ENCODE measurements at places on chromosomes 4 and X.

DNA sequence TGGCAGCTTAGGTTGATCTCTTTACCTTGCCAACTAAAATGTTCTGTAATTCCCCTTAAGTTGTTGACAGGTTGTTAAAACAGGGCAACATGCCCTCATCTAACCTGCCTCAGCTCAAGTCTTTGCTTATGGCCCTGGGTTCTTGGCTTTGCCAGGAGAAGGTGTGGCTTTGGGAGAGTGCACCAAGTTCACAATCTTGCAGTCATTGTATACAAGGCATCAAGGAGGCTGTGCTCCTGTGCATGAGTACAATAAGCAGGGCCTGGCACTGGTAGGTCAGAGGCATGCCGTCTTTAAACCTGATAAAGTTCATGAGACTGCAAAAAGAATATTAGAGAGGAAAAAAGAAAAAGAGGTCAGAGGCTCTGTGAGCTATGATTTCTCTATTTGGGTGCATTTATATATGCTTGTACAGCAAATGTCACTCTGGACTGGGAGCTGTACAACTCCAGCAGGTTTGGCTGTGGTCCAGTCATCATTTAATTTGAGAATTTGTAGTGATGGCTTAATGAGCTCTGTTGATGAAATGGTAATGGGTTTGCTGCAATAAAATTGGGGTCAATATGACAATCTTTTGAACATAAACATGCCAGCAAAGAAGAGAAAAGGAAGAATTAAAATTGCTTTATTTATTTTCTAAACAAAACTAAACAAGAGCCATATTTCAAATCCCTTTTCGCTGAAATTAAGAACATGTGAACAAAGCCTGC lies 30.3 kb downstream of the AREG start:
- H3K27ac ChIP-seq: peak overlapping the region; percentile 55
- DNase-seq: no peak
- no peak overlapping the region for H3K4me3 ChIP-seq

DNA sequence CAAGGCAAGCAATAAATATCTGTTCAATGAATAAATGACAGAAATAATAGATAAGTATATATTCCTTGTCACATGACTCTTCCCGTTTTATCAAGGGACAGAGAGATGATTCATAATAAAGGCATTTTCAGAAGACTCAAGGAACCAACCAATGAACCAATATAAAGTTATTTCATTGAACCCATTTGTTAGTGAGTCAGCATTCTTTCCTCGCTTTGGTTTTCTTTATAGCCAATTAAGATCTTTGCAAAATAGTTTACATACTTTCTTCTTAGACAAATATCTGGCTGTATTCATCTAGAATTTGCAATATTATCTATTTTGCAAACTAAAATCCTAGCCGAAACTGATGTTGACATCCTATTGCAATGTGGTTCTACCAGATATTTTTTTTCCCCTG lies 269.4 kb downstream of the IL15 start:
- H3K27me3 ChIP-seq: no peaks in the 10 kb centered on the region
- no peak for DNase-seq
- no peak overlapping the region for H3K4me3 ChIP-seq
- no peaks in the 10 kb centered on the region for H3K36me3 ChIP-seq
- H3K4me1 ChIP-seq: no peaks in the 10 kb centered on the region
- H3K27ac ChIP-seq: no peak overlapping the region

GRCh38 chrX:104806346-104806745 lies 240.3 kb downstream of the IL1RAPL2 start:
- H3K4me3 ChIP-seq: no peak overlapping the region
- no peaks in the 10 kb centered on the region for H3K36me3 ChIP-seq
- no peaks in the 10 kb centered on the region for H3K27me3 ChIP-seq
- no peaks in the 10 kb centered on the region for H3K4me1 ChIP-seq

- DNase-seq: no peak
- peak overlapping the region; percentile 86 for H3K27ac ChIP-seq
- no peaks in the 10 kb centered on the region for H3K27me3 ChIP-seq
- H3K4me3 ChIP-seq: no peak overlapping the region
- peaks cover 42% of the 10 kb centered on the region for H3K4me1 ChIP-seq
These were observed 48.5 kb upstream of the PRSS48 start for GRCh38 chr4:151228189-151229119.

DNA sequence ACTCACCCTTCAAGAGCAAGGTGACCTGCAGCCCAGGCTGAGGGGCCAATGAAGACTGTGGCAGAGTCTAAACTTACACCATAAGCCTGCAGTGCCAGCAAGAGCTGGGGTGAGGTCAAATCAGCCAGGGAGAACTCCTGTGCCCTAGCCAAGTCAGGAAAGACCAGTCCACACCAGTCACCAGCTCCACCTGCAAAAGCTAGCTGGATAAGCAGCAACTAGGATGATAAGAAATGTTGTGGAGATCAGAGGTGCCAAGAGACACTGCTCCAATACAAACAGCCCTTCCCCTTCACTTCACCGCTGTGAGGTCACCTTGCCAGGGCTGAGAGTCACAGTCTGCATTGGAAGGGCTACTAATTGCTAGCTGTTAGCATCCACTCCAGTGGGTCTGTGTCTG lies 31.3 kb downstream of the NIPAL1 start:
- H3K27me3 ChIP-seq: no peaks in the 10 kb centered on the region
- H3K4me1 ChIP-seq: no peaks in the 10 kb centered on the region

DNA sequence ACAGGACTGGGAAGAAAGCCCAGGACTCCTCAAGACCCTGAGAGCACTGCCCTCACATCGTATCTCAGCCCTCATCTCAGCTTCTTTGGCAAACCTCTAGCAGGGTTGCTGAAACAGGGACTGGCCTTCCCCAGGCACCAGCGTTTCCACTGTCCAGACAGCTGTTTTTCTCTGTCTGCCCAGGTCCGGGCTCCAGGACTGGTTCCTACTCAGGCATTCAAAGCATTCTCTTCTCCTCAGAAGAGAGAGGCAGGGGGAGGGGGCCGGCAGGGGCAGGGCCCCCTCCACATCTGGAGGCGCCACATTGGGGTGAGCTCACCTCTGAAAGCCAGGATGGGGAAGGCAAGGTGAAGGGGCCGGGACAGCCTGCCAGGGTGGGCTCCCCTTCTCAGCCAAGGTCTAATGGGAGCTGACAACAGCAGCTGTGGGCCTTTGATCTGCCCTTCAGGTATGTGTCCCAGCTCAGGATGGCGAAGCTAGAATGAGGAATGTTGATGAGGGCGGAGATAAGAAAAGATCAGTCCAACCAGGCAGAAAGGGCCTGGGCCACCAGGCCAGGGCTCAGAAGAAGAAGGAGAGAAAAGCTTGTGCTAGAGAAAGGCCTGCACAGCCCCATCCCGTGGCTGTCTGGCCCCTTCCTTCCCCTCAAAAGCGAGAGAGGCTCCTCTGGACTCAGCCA lies 60.4 kb downstream of the PJA1 start:
- H3K4me3 ChIP-seq: no peak overlapping the region
- no peak for DNase-seq
- H3K36me3 ChIP-seq: no peaks in the 10 kb centered on the region
- H3K27me3 ChIP-seq: no peaks in the 10 kb centered on the region
- H3K27ac ChIP-seq: no peak overlapping the region

DNA sequence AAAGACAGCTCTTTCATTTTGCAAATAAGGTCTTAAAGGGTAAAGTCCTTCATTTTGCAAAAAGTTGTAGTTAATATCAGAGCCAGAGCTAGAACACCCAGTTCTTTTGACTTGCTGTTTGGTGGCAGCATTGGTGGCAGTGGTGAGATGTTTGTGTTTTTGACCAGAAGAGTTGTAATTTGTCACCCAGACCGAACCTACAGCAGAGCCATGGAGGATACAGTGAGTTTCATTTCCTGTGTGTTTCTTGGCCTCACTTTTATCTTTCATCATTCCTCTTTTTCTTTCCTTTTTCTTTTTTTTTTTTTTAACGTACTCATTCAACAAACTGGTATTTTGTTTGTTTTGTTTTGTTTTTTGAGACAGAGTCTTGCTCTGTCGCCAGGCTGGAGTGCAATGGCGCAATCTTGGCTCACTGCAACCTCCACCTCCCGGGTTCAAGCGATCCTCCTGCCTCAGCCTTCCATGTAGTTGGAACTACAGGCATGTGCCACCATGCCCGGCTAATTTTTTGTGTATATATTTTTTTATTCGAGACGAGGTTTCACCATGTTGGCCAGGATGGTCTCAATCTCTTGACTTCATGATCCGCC lies 116.4 kb downstream of the AFF1 start:
- H3K27ac ChIP-seq: no peak overlapping the region
- H3K4me3 ChIP-seq: no peak overlapping the region
- peaks cover 19% of the 10 kb centered on the region for H3K36me3 ChIP-seq
- H3K27me3 ChIP-seq: no peaks in the 10 kb centered on the region
- DNase-seq: no peak

DNA sequence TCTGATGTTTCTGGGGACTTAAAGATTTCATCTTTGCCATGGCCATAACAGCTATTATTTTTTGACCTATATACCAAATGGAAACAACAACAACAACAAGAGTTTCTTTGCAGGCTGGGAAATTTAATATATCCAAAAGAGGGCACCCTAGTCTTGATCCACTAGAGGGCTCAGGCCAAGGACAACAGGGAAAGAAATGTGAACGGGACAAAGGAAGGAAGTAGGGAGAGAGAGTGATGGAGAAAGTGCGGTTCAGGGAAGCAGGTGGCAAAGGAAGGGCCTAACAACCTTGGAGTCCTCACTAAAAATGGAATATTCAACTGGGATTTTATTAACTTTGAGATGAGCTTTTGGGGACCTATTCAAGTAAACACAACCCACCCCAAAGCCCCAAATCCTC lies 67.8 kb upstream of the SCML1 start:
- H3K27ac ChIP-seq: no peak overlapping the region
- no peak overlapping the region for H3K4me3 ChIP-seq
- H3K4me1 ChIP-seq: no peaks in the 10 kb centered on the region
- H3K27me3 ChIP-seq: no peaks in the 10 kb centered on the region
- DNase-seq: no peak

DNA sequence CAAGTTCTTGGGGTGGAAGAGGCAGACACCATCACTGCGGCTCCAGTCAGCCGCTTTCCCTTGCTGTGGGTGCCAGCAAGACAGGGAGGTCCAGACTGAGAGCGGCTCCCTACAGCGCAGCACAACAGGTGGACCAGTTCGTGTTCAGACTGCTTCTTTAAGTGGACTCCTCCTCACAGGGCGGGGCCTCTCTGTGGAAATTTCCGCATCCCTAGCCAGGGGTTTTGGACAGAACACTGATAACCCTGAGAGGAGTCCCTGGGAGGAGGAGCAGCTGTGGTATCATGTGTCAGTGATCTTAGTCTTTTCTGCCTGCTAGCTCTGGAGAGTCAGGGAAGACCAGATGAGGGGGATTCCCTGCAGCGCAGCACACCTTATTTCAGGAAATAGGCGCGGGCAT lies 48.5 kb downstream of the MAGEC2 start:
- H3K27ac ChIP-seq: no peak overlapping the region
- DNase-seq: no peak
- H3K4me3 ChIP-seq: no peak overlapping the region

GRCh38 chr4:37538931-37539330 lies 147.2 kb downstream of the RELL1 start:
- H3K4me1 ChIP-seq: peaks cover under 1% of the 10 kb centered on the region
- no peaks in the 10 kb centered on the region for H3K36me3 ChIP-seq
- DNase-seq: no peak
- no peak overlapping the region for H3K4me3 ChIP-seq
- no peaks in the 10 kb centered on the region for H3K27me3 ChIP-seq
- no peak overlapping the region for H3K27ac ChIP-seq

Data from RWPE2 (cell line).